Activated CD4-positive, alpha-beta T cell treated with anti-CD3 and anti-CD28 coated beads, Interleukin-2, amount 10 ng/mL, durations not matched to agents 7 days and 5 days (primary cell): ENCODE measurements at places on chromosomes 7 and 10.

DNA sequence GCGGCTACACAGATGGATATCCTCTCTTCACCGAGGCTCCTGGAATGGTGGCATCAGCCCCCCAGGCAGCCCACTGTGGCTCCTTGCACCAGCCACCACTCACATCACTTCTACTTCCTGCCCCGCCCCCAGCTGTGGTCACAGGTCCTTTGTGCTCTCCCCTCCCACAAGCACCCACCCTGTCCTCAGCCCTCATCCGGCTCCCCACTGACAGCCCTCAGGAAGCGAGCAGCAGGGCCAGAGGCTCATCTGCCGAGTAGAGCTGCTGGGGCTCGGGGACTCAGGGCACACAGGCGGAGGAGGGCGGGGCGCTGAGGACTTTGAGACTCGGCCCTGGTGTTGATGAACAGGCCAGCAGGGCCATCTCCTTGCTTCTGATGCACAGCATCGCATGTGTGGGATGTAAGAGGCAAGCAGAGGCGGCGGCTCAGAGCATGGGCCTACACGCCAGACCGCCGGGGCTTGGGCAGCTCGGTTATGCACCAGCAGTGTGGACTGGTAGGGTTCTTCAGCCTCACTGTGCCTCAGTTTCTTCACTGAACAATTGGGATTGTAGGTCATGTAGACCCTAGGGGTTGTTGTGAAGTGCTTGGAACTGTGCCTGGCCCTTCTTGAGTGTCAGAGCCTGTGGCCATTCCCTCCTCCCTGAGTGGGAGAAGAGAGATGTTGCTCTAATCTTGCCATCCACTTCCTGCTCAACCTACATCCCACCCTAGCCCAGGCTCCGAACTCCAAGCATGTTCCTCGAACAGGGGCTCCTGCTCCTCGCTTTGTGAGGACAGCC lies at the start of gene PRF1:
PRF1 (minus strand) TSS at position 77 of the 784 bp plus-strand sequence. CDS start 1,839 bp downstream, outside the sequence.
- H3K27ac ChIP-seq, result peak within 1 kb of the TSS; percentile 98
- no peaks in the 10 kb centered on the region for H3K27me3 ChIP-seq
- peaks cover 27% of the 10 kb centered on the region for H3K36me3 ChIP-seq

DNA sequence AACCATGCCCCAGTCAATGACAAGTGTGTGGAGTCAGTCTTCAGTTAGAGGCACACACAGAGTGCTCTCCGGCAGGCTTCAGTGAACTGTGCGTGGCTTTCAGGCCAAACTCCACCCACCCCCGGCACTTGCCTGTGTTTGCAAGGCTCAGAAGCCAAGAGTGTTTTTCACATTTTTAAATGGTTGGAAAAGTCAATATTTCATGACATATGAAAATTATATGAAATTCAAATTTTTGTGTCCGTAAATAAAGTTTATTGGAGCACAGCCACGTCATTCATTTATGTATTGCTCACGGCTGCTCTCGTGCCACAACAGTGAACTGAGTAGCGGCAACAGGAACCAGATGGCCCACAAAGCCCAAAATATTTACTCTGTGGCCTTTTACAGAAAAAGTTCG lies 104.7 kb downstream of the SFMBT2 start:
- no peak overlapping the region for H3K4me3 ChIP-seq
- peaks cover 48% of the 10 kb centered on the region for H3K36me3 ChIP-seq
- peaks cover 1% of the 10 kb centered on the region for H3K4me1 ChIP-seq
- H3K27ac ChIP-seq, result no peak overlapping the region
- no peaks in the 10 kb centered on the region for H3K27me3 ChIP-seq
- DNase-seq, result no peak

GRCh38 chr10:117472872-117473271 lies 69.7 kb upstream of the EMX2 start:
- no peaks in the 10 kb centered on the region for H3K36me3 ChIP-seq
- no peaks in the 10 kb centered on the region for H3K4me1 ChIP-seq
- no peak for DNase-seq
- no peak overlapping the region for H3K4me3 ChIP-seq
- no peaks in the 10 kb centered on the region for H3K27me3 ChIP-seq

GRCh38 chr10:113473851-113474250 lies 79.0 kb upstream of the HABP2 start:
- no peak overlapping the region for H3K27ac ChIP-seq
- no peak for DNase-seq
- H3K36me3 ChIP-seq, result no peaks in the 10 kb centered on the region
- H3K4me1 ChIP-seq, result no peaks in the 10 kb centered on the region
- no peak overlapping the region for H3K4me3 ChIP-seq

- no peak overlapping the region for H3K27ac ChIP-seq
- H3K27me3 ChIP-seq, result peaks cover 3% of the 10 kb centered on the region
- no peak overlapping the region for H3K4me3 ChIP-seq
- no peak for DNase-seq
- H3K4me1 ChIP-seq, result peaks cover 13% of the 10 kb centered on the region
These were observed 54.5 kb downstream of the CAV1 start for GRCh38 chr7:116579322-116579721.

DNA sequence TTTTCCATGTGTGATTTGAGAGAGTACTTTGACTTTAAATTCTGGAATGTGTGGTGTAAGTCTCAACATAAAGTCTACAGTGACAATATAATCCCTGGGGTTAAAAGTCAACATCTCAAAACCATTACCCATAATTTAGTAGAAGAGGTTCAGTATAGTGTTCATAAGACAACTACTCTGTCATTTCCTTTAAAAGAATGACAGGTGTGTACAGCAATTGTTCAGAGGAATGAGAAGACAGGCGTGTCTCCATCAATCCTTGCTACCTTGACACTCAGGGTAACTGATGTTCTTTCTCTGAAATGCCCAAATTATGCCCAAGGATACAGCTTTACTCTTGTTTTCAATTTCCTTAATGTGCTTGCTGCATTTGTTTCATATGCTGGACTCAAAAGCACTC lies 256.4 kb downstream of the DYNC1I1 start:
- peaks cover 7% of the 10 kb centered on the region for H3K4me1 ChIP-seq
- no peak overlapping the region for H3K4me3 ChIP-seq
- no peak for DNase-seq
- H3K27me3 ChIP-seq, result peaks cover 11% of the 10 kb centered on the region

DNA sequence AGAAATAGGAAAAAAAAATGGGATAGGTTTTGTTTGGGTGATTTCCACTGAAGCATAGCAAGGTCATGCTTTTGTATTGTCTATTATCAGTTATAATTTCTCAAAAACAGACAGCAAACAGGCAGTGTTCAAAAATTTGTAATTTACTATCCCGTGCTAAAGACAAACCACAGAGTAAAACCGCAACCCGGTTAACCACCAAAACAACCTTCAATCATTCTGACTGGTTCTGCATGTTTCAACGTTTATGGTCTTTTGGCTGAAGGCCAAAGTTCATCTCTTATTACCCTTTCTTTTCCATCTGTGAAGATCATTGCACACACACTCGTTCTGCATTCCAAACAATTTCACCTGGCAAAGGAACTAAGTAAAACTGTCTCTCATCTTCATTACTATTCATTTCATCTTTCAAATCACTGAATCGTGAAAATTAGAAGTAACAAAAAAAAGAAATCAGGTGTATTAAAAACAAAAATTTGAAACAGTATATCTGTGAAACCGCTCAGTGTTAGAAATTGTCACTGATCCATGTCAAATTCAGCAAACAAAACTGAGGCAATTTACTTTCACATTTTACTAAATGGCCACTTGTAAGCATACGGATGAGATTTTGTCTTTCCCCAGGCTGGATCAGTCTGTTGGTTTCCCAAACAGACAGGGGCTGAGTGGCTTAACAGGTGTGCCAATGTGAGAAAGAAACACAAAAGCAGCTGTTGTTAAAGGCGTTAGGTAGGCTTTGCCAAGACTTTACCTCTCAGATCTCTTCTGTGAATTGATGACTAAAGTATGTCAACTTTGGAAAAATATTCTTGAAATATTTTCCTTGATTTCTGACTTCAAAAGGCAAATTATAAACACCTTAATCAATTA lies 539.6 kb downstream of the CNTNAP2 start:
- no peak overlapping the region for H3K27ac ChIP-seq
- H3K27me3 ChIP-seq, result no peaks in the 10 kb centered on the region
- H3K4me1 ChIP-seq, result peaks cover 10% of the 10 kb centered on the region
- H3K36me3 ChIP-seq, result no peaks in the 10 kb centered on the region
- H3K4me3 ChIP-seq, result no peak overlapping the region
- peak; percentile 23 for DNase-seq

GRCh38 chr7:44967571-44968446 lies 11.0 kb downstream of the MYO1G start:
- no peak overlapping the region for H3K27ac ChIP-seq
- H3K36me3 ChIP-seq, result peaks cover 50% of the 10 kb centered on the region
- no peaks in the 10 kb centered on the region for H3K27me3 ChIP-seq
- H3K4me1 ChIP-seq, result peaks cover 13% of the 10 kb centered on the region

DNA sequence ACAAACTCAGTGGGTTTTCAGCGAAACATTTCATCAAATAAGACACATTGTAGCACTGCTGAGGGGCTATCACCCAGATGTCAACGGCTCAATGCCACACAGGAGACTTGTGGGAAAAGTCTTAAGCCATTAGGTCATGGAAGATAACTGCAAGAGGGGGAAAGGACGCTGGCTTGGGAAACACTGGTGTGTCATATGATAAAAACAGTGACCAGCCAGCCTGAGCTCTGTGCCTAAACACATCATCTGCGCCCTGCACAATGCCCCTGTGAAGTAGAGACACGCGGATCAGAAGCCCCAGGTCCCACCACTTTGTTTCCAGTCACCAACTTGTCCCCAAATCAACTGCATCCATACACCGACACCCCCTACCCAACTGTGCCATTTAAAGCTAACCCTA lies 116.7 kb downstream of the TNS3 start:
- no peaks in the 10 kb centered on the region for H3K36me3 ChIP-seq
- H3K4me3 ChIP-seq, result no peak overlapping the region

DNA sequence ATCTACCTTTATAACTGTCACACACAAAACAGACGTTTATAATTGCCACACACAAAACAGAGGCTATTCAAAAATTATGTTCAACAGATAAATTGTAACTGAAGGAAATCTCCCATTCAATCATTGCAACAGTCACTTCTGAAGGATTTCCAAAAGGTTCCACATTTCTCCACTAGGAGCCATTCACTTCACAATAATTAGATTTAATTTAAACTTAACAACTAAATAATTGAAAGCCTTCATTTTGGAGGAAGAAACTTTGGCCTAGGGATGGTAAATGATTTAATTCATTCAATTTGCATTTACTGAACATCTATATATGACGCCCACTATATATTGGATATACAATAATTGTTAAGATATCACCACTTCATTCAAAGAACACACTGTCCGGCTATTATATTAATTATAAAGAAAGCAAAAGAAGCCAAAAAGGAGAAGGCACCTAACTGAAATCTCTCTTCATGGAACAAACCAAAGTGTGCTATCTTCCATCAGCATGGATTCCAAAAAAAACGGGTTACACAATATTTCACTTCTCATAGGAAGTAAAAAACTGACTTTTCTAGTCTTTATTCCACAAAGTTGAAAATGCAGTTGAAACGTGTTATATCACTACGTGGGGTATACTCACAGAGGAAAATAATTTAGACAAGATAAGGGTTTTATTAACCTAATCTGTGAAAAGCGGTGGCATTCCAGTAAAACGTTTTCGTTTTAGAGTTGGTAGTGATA lies 1.7 kb downstream of the ATAD1 start:
- peak overlapping the region; percentile 92 for H3K27ac ChIP-seq
- no peaks in the 10 kb centered on the region for H3K27me3 ChIP-seq
- peak overlapping the region; percentile 93 for H3K4me3 ChIP-seq
- H3K36me3 ChIP-seq, result peaks cover 21% of the 10 kb centered on the region
- no peak for DNase-seq

DNA sequence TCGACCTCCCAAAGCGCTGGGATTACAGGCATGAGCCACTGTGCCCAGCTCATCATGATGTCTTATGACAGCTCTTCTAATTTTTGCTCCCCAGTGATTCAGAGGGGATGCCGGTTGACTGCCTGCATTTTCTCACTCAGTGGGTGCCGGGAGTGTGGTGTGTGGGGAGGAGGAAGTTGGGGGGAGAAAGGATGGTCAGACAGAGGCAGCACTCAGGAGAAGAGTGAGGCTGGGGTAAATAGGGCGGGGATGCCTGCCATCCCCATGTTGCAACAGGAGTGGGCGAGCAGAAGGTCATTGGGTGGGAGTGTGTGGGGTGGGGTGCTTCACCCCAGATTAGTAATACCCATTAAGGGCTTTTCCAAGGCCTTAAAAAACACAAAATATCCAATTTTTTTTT lies 3.5 kb upstream of the CCL24 start:
- H3K36me3 ChIP-seq, result no peaks in the 10 kb centered on the region

GRCh38 chr10:69759641-69760040 lies 42.1 kb upstream of the COL13A1 start:
- no peaks in the 10 kb centered on the region for H3K36me3 ChIP-seq
- no peaks in the 10 kb centered on the region for H3K4me1 ChIP-seq
- no peak for DNase-seq
- no peak overlapping the region for H3K4me3 ChIP-seq
- no peak overlapping the region for H3K27ac ChIP-seq

DNA sequence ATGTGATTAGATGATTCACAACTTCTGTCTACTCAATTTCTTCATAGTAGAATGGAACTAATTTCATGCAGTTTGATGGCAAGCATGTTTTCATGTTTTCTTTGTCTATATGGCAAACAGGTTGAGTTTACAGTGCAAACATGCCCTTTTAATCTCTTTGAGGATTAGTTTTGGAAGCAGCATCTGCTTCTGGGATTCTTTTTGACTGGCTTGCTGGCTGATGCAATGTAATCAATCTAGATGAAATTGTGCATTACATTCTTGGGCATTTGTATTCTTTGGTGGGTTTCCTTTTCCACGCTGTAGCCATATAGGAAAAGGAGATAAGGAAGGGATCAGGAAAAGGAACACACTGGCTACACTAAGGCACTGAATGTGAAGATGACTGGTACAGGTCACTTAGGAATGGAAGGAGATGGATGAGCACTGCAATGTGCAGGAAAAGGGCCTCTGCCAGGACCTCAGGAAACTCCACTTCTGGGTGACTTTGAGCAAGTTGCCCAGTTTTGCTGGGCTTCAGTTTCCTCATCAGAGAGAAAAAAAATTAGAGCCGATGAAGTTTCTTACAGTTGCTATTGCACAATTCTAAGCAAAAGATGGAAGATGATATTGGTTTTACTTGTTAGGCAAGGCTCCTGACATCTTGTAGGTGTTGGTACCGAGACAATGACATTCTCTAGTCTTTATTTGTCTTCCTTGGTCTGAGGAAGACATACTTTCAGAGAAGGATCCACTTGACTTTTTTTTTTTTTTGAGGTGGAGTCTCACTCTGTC lies 269.1 kb downstream of the SUGCT start:
- H3K36me3 ChIP-seq, result no peaks in the 10 kb centered on the region
- H3K27ac ChIP-seq, result no peak overlapping the region
- no peak overlapping the region for H3K4me3 ChIP-seq
- DNase-seq, result no peak

DNA sequence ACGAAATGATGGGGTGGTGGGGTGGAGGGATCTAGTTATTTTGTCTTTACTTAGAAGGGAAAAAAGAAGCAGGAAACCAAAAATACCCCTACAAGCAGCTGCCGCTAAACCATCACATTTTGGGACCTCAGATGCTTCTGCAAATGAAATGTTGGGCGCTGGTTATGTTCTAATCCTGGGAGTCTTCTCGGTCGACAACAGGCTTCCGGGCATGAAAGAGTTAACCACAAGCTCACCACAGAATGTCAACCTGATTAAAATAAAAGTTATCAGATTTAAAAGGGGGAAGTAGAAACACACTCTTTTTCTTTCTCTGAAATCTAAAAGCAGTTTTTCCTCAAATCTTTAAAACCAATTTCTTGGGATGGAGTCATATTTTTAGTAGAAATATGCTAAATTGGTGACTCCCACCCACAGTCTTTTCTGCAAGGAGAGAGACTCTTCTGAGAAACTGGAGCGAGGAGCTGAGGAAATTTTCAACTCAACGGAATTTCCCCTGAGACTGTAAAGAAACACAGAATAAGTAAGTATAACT lies 16.8 kb downstream of the IL2RA start:
- peaks cover 87% of the 10 kb centered on the region for H3K4me1 ChIP-seq
- H3K27ac ChIP-seq, result peak overlapping the region; percentile 72
- H3K36me3 ChIP-seq, result peaks cover 67% of the 10 kb centered on the region
- peak overlapping the region; percentile 45 for H3K4me3 ChIP-seq
- DNase-seq, result peak; percentile 60
- H3K27me3 ChIP-seq, result no peaks in the 10 kb centered on the region
